ENCODE measurements at places on chromosomes 12 and 14.

- DNase-seq, result no peak
Measured at GRCh38 chr14:33711811-33712216, 239.1 kb downstream of the EGLN3 start.

DNA sequence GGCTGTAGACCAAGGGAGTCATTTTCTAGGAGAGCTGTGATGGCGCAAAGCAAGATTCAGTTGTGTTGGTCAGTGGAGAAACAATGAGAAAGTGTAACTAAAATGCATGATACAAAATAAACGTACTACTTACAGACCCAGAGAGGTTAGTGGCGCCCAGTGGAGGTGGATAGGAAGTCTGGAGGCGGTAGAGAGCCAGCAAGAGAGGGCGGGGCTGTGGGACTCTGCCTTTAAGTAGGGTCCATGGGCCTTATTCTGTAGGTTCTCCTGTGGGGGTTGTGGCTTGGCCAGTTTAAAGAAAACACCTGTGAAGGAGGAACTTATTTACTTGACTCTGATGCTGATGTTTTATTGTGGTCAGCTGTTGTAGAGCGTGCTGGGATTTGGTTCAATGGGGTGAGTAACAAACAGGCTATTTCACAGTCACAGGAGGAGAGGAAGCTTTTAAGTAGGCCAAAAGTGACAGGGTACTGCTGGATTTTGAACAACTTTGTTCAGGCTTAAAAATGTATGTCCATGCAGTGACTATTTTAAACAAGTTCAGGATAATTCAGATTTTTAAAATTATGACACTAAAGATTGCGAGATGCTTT is 1097.7 kb downstream of the TMTC2 start:
- no peak for DNase-seq

- no peak for DNase-seq
Measured at GRCh38 chr12:95102916-95103671, 29.7 kb upstream of the NR2C1 start.

DNA sequence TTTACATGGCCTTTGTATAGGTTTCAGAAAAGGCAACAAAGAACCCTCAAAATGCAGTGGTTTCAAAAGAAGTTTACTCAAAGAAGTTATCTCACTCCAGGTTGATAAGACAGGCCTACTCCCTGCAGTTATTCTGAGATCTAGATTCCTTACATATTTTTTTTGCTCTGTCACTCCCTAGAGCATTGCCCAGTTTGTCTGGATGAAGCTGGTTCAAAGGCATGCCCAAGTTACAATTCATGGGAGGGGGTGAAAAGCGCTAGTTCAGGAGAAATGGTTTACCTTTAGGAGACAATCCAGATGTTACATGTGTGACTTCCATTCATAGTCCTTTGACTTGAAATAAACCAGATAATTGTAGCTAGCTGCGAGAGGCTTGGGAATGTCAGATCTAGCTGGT is 115.0 kb downstream of the TPH2 start:
- no peak for DNase-seq

DNA sequence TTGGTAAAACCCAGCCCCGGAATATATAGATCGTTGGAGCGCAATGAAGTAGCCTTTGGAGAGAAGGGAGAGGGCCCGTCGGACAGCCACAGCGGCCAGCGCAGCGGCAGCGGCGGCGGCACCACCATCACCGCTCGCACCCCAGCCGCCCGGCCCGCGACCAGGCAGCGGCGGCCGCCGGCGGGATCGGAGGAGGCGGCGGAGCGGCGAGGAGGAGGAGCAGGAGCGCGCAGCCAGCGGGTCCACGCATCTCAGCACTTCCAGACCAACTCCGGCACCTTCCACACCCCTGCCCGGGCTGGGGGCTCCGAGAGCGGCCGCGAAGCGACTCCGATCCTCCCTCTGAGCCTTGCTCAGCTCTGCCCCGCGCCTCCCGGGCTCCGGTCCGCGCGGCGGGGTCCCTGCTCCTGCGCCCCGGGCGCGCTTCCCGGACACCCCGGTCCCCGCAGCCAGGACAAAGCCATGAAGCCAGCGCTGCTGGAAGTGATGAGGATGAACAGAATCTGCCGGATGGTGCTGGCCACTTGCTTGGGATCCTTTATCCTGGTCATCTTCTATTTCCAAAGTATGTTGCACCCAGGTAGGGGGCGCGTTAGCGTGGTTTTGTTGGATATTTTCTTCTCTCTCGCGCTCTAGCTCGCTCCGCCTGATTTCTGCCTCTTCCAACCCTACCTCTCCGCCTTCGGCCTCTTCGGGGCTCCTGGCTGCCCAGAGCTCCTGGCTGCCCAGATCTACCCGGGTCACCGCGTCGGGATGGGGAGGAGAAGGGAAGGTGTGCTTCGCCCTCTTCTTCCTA is 400 bp downstream of the CHST11 start:
- DNase-seq, result no peak

DNA sequence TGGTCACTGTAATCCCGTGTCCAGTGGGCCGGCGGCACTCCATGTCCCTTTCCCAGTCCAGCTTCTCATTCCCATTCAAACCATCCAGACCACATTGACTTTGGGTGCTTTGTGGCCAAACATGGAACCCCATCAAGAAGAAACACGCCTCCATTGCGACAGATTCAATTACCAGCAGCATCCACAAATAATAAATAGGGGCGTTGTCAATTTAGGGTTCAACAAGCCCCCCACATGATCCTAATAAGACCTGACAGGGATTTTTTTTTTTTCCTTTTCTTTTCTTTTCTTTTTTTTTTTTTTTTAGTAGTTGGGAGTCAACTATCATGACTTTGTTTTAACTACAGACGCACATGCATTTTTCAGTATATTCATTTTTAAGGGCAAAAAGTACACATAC is 149.4 kb downstream of the DICER1 start:
- DNase-seq, result no peak

- DNase-seq, result no peak
Measured at GRCh38 chr14:60276347-60276746, 27.3 kb downstream of the PPM1A start.

DNA sequence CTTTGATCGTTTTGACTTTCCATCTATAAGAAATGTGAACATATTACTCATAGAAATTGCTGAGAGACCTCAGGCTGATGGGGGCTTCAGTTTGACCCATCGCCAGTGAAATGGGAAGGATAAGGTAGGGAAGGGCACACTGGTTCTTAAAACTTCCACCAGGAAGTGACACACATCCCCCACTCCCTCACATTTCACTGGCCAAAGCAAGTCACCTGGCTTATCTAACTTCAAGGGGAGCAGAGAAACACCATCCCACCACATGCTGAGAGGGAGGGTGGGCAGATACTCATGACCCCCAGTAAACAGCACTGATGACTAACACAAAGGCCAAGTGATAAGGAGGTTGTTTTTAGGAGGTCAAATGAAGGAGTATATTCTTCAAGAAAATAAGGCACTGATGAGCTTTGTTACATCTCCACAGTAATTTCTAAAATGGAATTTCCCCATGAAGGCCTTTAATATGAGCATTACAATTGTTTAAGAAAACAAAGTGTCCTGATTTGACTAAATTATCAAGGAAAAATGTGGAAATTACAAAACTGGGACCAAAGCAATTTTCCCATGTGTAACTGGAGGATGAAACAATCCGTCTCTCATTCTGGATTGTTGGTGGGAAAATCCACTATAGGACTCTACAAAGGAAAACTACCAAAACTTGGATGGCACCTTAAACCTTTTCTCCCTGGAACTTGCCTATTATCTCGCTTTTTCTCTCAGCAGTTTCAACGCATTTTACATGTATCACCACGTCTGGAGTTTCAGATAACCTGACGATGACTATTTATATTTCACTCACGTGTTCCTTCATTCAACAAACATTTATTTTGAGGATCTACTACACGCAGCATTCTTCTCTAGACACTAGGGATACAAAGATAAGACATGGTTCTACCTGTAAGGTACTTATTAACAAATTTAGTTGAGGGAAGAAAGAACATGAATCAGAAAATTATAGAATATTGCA is 91.8 kb upstream of the EEA1 start:
- no peak for DNase-seq

DNA sequence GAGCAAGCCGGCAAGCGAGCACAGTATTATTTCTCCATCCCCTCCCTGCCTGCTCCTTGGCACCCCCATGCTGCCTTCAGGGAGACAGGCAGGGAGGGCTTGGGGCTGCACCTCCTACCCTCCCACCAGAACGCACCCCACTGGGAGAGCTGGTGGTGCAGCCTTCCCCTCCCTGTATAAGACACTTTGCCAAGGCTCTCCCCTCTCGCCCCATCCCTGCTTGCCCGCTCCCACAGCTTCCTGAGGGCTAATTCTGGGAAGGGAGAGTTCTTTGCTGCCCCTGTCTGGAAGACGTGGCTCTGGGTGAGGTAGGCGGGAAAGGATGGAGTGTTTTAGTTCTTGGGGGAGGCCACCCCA is 3.9 kb upstream of the NXPH4 start:
- DNase-seq, result no peak

- no peak for DNase-seq
Measured at GRCh38 chr12:16972923-16973770, 367.2 kb upstream of the LMO3 start.

DNA sequence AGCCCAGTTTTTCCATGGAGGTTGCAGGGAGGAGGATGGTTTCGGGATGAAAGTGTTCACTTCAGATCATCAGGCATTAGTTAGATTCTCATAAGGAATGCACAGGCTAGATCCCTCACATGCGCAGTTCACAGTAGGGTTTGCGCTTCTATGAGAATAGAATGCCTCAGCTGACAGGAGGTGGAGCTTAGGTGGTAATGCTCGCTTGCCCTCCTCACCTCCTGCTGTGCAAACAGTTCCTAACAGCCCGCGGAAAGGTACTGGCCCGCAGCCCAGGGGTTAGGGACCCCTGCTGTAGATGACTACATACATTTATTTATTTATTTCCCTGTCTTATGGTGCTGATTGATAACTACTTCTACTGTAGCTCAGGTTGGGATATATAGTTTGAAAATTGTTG is 93.2 kb downstream of the FBXO33 start:
- peak; percentile 17 for DNase-seq

- no peak for DNase-seq
Measured at GRCh38 chr14:105196265-105196960, 15.3 kb upstream of the NUDT14 start.

GRCh38 chr12:48988030-48988649 is 10.0 kb downstream of the WNT1 start:
- no peak for DNase-seq

DNA sequence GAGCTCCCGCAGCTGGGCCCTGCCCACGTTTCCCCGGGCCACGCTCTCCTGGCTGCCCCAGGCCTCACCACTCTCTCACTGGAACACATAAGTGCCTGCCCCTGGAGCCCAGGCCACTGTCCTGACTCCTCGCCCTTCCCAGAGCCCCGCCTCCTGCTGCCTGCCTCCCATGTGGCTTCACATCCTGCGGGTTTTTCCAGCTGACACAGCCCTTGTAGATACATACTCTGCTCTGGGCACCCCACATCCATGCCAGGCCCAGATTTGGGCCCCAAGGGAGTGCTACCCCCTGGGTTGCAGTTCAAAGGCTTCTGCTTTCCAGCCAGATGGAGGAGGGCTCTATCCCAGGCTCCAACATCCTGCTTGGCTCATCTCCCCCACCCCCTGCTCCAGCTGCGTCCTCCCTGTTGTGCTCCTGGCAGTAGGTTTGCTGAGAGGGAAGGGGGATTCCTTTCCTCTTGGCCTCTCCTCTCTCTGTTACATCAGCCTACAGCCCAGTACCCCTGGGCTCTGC is 60.1 kb downstream of the TSPAN9 start:
- DNase-seq, result peak; percentile 70

GRCh38 chr12:130775953-130776856 is 60.1 kb upstream of the RIMBP2 start:
- DNase-seq, result peak; percentile 71

DNA sequence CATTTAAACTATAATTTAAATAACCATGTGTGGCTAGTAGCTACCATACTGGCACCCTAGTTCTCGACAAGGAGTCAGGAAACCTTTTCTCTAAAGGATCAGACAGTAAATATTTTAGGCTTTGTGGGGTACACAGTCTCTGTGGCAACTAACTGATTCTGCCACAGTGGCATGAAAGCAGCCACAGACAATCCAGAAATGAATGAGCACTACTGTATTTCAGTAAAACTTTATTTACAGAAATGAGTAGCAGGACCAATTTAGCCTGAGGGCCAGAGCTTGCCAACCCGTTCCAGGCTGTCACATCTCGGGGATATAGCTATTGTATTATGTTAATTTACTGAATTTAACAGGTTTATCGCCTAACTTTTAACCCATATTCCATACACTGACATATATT is 278.7 kb downstream of the ITPR2 start:
- no peak for DNase-seq

- no peak for DNase-seq
Measured at GRCh38 chr14:76901171-76902055, 75.2 kb downstream of the LRRC74A start.

GRCh38 chr14:34065236-34065635 is 114.4 kb upstream of the EGLN3 start:
- DNase-seq, result no peak

DNA sequence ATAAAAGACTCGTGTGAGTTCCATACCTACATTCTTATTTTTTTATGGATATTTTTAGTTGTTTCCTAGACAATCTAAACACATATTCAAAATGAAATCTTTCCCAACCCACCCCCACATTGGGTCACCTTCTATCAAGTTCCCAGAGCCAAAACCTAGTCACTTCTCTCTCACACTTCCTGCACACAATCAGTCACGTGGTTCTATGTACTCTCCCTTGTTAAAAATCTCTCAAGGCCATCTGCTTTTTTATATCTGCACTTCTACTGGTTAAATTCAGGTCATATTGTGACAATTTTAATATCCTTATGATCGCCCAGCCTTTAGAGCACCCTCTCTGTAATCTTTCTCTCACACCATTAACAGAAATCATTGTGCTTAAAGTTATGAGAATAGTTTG is 175.0 kb upstream of the SYT10 start:
- DNase-seq, result no peak

GRCh38 chr14:100147181-100147631 is 12.2 kb downstream of the DEGS2 start:
- no peak for DNase-seq

DNA sequence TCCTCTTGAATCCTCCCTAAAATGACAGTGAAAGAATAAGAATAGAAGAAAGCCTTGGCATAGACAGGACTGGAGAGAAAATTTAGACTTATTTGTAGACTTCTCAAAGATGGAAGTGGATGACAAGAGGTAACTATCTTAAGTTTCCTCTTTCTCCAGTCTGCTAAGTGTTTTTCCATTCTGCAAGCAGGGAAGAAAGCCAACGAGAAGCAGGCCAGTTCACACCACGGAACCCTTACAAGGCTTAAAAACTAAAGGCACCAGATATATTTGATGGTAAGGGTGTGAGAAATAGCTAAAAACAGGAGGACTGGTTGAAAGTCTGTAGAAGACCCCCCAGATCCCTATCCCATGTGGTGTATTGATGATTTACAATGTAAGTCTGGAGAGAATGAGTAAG is 82.9 kb upstream of the GPHB5 start:
- no peak for DNase-seq
